ENCODE measurements at places on chromosomes 16 and 17.

DNA sequence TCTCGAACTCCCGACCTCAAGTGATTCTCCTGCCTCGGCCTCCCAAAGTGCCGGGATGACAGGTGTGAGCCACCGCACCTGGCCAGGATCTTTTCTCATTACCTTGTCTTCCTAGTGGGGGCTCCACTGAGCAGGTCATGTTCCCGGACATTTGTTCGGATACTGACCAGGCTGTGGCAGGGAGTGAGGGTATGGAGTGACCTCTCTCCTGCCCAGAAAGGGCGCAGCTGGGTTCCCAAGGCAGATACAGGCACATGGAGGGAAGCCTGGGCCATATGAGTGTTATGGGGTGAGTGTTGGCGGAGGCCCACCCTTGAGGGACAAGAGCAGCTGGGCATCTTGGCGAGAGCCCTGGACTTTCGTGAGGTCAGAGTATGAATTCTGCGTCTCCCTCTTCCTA is 5.5 kb downstream of the SERPINF1 start:
- no peak for DNase-seq

- no peak for DNase-seq
Observed at GRCh38 chr16:53198933-53199332, 144.1 kb downstream of the CHD9 start.

DNA sequence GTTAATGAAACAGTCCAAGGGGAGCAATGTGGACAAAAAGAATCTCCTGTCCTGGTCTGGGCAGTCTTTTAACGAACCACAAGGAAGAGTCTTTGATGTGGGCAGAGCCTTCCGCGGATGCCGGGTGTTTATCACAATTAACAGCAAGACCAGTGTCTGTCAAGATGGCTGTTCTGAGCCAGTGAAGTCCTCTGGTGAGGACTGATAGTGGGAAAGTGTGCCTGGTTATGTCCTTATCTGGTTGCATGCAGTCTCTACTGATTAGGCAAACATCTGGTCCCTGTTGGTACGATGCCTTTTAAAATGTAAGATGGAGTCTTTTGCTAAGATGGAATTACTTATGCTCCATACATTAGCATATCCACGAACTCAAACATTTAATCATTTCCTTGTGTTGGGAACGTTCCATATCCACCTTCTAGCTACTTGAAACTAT is 88.5 kb downstream of the ZNF18 start:
- no peak for DNase-seq

DNA sequence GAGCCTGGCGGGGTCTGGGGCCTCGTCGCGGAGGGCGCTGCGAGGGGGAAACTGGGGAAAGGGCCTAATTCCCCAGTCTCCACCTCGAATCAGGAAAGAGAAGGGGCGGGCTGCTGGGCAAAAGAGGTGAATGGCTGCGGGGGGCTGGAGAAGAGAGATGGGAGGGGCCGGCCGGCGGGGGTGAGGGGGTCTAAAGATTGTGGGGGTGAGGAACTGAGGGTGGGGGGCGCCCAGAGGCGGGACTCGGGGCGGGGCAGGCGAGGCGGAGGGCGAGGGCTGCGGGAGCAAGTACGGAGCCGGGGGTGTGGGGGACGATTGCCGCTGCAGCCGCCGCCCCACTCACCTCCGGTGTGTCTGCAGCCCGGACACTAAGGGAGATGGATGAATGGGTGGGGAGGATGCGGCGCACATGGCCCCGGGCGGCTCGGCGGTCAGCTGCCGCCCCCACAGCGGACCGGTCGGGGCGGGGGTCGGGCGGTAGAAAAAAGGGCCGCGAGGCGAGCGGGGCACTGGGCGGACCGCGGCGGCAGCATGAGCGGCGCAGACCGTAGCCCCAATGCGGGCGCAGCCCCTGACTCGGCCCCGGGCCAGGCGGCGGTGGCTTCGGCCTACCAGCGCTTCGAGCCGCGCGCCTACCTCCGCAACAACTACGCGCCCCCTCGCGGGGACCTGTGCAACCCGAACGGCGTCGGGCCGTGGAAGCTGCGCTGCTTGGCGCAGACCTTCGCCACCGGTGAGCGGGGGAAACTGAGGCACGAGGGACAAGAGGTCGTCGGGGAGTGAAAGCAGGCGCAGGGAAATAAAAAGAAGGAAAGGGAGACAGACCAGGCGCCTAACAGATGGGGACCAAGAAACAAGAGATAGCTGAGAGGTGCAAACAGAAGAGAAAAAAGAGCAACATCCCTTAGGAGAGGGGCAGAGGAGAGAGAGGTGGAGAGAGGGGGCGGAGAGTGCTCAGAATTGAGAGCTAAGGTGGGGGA is at the start of gene PNMT:
Gene PNMT (plus strand): TSS at position 509 of the 980 bp plus-strand sequence. CDS start 23 bp downstream, at position 532.
- DNase-seq: peak; percentile 80

GRCh38 chr17:47220531-47220999 is 11.4 kb downstream of the MYL4 start:
- DNase-seq: no peak

GRCh38 chr17:46943218-46943500 is 20.2 kb downstream of the GOSR2 start:
- DNase-seq: no peak

DNA sequence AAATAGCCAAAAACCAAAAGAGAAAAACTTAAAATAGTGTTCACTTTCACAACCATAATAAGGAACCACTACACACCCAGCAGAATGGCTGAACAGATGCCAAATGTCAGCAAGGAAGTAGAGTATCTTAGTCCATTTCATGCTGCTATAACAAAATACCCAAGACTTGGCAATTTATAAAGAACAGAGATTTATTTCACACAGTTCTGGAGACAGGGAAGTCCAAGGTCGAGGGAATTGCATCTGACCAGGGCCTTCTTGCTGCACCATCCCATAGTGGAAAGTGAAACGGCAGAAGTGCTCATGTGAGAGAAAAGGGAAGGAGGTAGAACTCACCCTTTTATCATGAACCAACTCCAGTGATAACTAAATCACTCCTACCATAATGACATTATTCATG is 33.8 kb upstream of the CCL22 start:
- no peak for DNase-seq

DNA sequence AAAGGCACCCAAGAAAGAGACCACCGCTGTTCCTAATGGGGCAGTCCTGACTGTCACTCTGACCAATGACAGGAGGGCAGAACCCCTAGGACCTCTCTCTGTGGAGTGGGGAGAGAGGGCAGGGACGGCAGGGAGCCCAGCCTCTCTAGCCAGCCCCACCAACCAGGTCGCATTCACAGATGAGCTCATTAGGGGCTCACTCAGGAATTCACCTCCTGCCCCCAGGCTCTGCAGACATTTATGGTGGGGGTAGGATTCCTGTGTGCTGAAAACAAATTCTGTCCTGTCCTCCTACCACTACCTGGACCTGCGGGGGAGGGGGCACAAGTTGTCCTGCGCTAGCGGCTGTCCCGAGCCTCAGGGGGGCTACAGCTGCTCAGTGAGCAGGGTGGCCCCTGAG is 27.7 kb upstream of the GPRC5C start:
- no peak for DNase-seq

DNA sequence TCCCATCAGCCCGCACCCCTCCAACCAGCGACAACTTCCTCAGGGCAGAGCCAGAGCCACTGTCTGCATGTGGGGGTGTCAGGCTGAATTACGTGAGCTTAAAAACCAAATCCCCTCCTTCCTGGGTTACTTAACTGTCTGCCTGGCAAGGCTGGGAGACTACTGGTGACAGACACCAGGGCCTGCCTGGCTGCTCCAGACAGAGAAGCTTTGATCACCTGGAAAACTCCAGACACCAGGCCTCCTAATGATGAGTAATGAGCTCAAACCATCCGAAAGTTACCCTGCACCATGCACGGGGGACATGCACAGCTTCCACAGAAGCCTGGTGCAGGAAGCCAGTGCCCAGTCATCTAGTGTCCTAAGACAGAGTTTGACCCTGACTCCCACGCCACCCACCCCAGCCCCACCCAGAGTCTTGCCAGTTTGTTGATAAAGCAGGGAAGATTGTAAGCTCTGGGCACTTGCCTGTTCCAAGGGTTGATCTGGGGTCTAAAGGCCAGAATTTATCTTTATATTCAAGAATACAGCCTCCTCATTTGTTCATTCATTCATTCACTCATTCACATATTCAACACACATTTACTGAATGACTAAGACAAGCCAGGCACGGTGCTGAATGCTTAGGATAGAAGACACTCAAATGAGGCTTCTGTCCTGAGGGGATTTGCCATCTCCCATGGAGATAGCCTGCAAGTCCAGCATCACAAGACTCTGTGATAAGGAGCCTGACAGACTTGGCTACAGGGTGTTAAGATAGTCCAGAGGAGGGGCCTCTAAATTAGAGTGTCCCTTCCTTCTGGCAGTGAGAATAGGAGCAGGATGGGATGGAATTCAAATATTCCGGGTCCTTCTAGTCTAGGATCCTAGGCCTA is 7.2 kb upstream of the CCDC182 start:
- no peak for DNase-seq

DNA sequence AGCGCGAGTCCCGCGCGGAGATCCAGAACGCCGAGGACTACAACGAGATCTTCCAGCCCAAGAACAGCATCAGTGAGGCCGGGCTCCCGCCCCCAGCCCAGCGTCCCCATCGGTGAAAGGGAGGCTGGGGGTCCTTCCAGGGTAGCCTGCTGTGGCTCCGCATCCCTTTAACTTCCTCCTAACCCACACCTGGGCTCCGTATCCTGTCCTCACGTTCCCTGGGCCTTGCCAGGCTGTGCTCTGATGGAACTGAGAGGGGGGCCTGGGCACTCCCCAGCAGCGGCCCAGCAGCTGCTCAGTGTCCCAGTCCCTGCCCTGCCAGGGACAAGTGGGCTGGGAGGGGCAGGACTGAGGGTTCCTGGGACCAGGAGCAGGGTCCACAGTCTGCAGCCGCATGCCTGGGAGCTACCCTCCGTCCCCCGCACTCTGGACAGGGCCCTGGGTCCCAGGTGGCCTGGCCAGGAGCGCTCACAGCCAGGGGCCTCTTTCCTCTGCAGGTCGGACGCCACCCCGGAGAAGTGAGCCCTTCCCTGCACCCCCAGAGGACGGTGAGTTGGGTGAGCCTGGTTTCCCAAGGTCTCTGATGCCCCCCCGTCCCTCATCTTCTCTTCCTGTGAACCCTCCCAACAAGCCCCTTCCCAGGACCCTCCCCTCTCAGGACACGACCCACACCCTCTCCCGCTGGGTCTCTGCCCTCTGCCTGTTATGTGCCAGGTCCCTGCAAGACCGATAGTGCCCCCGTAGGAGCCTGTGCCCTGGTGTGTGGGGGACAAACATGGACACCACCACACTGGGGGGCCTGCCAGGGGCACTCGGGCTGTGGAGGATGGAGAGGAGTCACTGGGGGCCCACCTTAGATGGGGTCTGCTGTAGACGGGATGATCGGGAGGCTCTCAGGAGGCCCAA is 18.1 kb downstream of the KATNB1 start:
- no peak for DNase-seq

DNA sequence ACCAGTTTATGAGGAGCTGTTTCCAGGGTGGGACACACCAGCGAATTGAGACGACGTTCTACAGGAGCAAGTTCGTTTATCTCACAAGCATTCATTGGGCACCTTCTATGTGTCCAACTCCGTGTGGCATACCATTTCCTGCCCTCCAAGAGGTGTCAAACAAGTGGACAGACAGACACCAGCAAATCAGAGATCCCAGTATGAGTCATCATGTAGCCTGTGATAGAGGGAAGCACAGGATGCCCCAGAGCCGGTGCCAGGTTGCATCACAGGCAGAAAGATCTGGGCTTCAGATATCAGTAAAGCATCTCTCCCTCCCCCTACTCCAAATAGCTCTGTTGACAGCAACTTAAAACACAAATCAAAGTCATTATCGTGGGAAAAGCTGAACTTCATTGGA is 31.8 kb upstream of the MAF start:
- DNase-seq: no peak

GRCh38 chr16:23114131-23114904 is 34.9 kb downstream of the USP31 start:
- no peak for DNase-seq

DNA sequence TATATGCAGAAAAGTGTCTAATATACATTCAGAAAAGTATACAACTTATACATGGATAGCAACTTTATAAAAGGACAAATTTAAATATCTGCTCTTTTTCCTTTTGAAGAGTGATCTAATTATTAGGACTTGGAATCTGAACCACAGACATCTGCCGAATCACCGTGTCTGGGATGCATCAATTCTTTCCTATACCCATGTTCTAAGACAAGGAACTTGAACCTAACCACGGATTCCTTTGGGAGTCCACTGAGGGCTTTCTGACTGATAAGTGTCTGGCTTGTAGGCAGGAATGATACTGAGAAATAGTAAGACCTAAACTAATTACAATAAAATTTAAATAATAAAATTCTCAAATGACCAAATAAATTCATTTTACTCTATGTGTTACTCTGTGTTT is 54.2 kb downstream of the NDEL1 start:
- no peak for DNase-seq

GRCh38 chr17:72122010-72122764 is 1.4 kb downstream of the SOX9 start:
- no peak for DNase-seq

DNA sequence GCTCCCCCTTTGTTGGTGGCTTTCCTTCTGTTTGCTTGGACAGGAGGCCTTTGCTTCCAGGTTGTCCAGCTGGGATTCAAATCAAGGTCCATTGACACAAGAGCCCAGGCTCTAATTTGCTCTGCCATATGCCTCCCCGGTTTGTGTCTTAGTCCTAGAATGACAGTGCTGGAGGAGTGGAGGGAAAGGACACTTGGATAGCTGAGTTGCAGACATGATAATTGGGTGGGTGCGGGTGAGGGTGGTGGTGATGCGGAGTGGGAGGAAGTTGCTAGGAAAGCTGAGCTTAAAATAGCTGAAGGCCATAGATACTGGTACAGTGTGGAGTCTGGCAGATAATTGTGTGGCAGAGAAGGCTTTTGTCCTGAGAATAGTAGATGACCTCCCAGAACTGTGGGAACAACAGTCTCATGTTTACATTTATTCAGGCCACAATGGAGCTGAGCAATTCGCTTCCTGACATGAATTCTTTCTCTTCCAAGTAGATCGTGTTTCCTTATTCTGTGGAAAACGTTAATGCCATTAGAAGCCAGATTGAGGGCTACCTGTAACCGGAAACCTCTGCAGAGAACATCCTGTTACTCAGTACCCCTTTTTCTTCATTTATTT is 23.8 kb downstream of the SEC14L1 start:
- no peak for DNase-seq

GRCh38 chr17:30952638-30953393 is 18.0 kb upstream of the RNF135 start:
- DNase-seq: no peak
